SK-N-SH (cell line): ENCODE measurements at places on chromosomes 16 and 17. TPM values are rescaled to one million over a fixed set of nuclear protein-coding genes. Genes with fewer than 3 reads are reported as not detected.

The GLOD4 gene
- polyA plus RNA-seq = 34.3 and 40.0 TPM in 2 replicates

The TAT gene
- not detected in 2 replicates for polyA plus RNA-seq

The ZSCAN10 gene
- polyA plus RNA-seq = 0.05 TPM in 1 of 2 replicates, not detected in the other

The SAT2 gene
- polyA plus RNA-seq = 42.8 and 43.1 TPM in 2 replicates

The EPN3 gene
- 0.05 and 0.06 TPM in 2 replicates for polyA plus RNA-seq

The CCDC200 gene
- polyA plus RNA-seq = not detected in 2 replicates

The HSPB9 gene
- polyA plus RNA-seq = 0.03 and 0.05 TPM in 2 replicates

The KRTAP17-1 gene
- polyA plus RNA-seq = not detected in 2 replicates

The OSGIN1 gene
- polyA plus RNA-seq = 4.8 and 5.2 TPM in 2 replicates

The MRPL10 gene
- 133 and 136 TPM in 2 replicates for polyA plus RNA-seq

DNA sequence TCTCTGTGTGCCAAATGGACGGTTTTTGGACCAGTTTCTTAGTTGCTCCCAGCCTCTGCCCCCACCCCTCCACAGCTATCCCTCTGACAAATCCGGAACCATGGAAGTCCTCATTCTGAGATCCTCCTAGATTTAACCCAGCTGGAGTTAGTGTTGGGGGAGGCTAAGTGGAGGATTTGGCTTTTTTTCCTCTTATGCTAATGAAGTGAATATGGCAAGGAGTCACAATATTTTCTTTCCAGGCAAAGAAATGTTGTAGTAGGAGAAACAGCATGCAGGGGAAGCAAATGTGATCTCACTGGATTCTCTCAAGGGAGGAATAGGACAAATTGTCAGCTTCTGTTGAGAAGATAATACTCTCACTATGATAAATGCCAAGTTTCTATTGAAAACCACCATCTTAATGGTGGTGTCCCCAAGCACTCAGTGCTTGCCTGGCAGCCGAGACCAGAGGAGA is 159.5 kb downstream of the MSI2 start:
- DNase-seq = no peak

- no peak for DNase-seq
These were observed 3.1 kb upstream of the C17orf58 start for GRCh38 chr17:67999291-67999911.

- DNase-seq = peak; percentile 93
These were observed 12.4 kb downstream of the SGCA start for GRCh38 chr17:50177983-50178834.

- no peak for DNase-seq
These were observed 2.1 kb downstream of the CFAP20 start for GRCh38 chr16:58127033-58127556.

DNA sequence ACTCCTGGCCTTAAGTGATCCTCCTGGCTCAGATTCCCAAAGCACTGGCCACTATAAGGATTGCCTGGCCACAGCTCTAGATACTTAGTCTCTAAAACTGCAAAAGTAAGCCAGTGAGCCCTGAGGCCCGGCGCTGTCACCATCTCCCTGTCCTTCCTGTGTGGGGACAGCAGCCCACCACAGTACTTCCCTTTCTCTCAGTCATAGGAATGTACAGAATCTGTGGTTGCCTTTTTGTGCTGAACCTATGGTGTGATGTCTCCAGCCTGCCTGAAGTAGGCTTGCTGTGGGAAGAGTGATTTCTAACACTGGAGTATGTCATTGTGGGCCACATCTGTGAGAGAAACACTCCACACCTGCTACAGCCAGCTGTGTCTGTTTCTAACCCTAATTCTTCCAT is 24.7 kb downstream of the NTAN1 start:
- DNase-seq = no peak

DNA sequence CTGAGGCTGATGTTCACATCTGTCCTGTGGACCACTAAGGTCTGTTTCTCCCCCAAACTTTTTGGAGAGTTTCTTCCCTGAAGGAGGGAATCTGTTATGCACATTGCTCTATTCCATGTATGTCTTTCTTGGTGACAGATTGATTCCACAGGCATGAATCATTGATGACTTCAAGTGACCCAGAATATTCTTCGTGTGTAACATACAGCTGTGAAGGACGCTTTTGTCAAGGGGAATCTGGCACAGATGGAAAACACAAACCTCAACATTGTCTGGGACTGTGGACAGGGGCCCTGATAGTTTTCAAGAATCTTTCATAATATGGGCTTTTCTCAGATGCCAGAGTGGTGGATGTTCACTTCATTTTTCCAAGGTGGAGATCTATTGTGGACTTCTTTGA is 223.1 kb upstream of the MAF start:
- no peak for DNase-seq

DNA sequence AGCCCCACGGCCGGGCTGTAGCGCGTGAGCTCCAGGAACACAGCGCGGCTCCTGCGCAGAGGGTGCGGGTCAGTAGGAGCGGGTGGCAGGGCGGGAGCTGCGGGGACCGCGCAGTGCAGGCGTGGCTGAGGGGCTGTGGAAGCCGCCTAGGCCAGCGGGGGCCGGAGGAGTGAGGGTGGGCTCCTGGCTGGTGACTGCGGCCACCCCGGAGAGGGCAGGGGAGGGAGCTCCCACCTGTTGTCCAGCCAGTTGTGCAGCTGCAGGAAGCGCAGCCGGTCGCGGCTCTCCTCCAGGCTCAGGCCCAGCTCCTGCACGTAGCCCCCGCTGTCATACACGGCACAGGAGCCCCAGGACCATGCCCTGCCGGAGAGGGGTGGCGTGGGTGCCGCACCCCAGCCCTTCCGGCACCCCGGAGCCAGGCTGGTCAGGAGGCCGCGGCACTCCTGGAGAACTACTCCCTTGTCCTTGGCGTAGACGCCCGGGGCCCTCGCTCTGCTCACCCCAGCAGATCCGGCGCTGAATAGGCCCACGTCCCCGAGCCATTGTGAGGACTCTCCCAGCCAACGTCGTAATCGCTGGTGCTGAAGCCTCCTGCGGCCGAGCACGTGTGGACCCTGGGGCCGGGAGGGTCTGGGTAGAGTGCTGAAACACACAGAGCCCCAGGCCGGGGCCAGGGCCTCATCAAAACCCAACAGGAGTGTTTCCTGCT is 43.9 kb downstream of the TSC2 start:
- DNase-seq = peak; percentile 41

DNA sequence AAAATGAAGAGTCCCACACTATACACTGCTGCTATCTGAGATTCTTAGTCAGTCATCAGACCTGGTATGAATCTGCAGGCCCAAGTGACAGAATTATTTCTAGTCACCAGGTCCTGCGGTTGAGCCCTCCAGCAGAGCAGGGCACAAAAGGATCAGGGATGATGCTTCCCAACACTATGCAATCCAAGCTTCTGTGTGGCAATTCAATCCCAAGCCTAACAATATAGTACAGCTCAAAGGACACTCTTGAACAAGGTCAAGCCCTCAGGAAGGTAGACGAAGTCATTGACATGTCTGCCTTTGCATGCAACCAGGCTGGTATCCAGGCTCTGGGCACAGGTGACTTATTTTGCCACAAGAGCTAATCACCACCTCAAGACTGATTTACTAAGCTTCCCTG is 5.8 kb downstream of the DCUN1D3 start:
- DNase-seq = no peak

DNA sequence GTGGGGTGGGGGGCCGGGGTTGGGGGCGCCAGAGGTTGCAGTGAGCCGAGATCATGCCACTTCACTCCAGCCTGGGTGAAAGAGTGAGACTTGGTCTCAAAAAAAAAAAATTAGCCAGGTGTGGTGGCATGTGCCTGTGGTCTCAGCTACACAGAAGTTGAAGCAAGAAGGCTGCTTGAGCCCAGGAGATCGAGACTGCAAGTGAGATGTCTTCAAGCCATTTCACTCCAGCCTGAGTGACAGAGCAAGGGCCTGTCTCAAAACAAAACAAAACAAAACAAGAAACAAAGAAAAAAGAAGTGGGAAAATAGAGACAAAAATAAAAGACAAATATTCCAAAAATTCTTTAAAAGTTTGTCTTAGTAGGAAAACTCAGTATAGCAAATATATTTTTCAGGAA is 135.1 kb upstream of the CORO6 start:
- DNase-seq = no peak

GRCh38 chr17:44501866-44502375 is 1.3 kb downstream of the GPATCH8 start:
- DNase-seq = no peak

- no peak for DNase-seq
These were observed 12.4 kb downstream of the TEX14 start for GRCh38 chr17:58679263-58680037.
